ENCODE measurements at places on chromosomes 3 and 15. TPM values are rescaled to one million over a fixed set of nuclear protein-coding genes. Genes with fewer than 3 reads are reported as not detected.
A peak's percentile ranks its signal among the peaks of the same experiment; 100 is the strongest.

GRCh38 chr3:104612218-104612617 lies 754.5 kb upstream of the ALCAM start:
- no peak for DNase-seq

DNA sequence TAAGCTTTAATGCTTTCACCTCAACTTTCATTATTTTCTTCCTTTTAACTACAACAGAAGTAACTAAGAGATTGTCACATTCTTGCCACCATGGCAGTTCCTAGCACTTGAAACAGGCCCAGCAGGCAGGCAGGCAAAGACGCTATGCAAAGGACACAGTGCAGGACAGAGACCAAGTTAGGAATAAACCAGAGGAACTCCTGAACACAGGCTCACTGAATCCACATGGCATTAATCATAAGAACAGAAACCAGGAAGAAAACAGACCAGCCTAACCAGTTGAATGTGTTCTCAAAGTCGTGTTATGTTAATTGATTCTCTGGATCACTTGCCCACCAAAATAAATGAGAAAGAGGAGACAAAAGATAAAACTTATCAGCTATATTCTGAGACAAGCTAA lies 397.6 kb downstream of the TBL1XR1 start:
- DNase-seq, result no peak

- DNase-seq, result peak; percentile 48
Measured at GRCh38 chr3:174488527-174488926, 370.6 kb upstream of the NAALADL2 start.

DNA sequence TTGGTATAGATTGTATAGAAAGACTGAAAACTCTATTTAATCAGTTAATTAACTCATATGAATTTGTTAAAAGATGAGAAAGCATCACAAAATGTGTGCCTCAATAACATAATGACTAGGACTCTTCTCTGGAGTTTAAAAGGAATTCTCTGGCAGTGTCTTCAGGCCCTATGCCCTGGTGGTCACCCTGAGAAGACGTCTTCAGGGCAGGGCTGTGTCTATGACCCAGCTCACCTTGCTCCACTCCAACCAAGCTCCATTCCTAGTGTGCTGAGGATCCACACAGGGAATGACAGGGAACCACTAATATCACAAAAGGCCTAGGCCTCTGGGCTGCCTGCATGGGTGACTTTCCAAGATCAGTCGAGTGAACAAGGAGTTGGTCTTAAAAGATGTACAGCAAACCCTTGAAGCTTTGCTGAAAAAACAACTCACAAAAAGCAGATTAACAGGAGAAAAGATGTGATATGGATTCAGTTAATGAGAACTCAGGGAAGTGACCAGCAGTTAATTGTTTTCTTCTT lies 156.6 kb downstream of the SNRK start:
- DNase-seq, result no peak

- no peak for DNase-seq
Measured at GRCh38 chr3:32398531-32398930, 6.9 kb downstream of the CMTM7 start.

DNA sequence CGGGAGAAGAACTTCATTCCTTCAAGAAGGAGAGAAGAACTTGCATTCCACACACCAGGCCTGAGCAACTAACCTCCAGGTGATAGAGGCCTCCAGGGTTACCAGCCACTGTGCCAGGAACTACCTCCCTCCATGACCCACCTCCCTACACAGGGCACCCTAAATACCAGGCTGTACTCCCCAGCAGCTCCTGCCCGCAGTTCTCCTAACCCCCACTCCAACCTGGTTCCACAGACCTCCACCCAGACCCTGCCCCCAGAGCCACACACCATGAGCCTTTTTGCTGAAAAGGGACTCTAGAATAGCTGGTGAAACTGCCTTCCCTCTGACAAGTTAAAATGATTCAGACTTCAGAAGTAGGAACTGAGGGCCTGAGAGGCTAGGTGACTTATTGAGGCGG lies 8.2 kb downstream of the IGDCC3 start:
- DNase-seq, result no peak

- no peak for DNase-seq
Measured at GRCh38 chr3:59464187-59464586, 414.4 kb upstream of the CFAP20DC start.

DNA sequence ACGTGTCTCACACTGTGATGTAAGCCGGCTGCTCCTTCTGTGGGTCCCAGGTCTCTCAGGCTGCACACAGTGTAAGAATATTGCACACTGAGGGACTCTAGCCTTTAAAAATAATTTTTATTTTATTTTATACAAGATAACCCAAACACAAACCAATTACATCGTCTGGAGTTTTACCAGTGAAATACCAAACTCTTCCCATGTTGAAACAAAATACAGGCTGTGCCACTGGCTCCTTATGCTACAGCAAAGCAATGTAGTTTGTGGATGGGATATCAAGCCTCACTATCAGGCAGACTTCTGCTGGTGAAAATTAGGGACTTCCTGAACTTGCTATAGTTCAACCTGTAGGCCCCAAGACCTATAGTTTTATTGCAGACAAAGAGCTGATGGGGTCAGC lies 311.3 kb upstream of the SLCO3A1 start:
- no peak for DNase-seq

DNA sequence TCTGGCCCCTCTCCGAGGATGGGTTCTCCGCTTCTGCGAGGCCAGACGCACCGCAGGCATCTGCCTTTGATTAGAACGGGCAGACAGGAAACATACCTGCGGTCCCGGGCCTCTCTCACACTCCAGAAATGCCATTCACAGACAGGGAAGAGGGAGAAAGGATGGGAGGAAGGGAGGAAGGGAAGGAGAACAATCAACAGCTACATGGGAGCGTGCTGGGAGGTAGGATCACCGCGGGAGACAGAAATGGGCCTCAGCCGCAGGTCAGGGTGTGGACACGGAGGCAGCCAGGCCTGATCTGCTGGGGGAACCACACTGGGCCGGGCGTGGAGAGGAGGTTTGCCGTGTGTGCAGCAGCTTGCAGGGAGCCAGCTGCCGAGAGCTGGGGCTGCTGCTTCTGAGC lies 90.7 kb upstream of the RGMA start:
- DNase-seq, result no peak

GRCh38 chr3:129607391-129608068 lies 1.1 kb upstream of the PLXND1 start:
- peak; percentile 27 for DNase-seq

The FAN1 gene
- total RNA-seq, result 21.9 TPM

- peak; percentile 49 for DNase-seq
Measured at GRCh38 chr3:5014391-5014790, 35.2 kb downstream of the BHLHE40 start.

DNA sequence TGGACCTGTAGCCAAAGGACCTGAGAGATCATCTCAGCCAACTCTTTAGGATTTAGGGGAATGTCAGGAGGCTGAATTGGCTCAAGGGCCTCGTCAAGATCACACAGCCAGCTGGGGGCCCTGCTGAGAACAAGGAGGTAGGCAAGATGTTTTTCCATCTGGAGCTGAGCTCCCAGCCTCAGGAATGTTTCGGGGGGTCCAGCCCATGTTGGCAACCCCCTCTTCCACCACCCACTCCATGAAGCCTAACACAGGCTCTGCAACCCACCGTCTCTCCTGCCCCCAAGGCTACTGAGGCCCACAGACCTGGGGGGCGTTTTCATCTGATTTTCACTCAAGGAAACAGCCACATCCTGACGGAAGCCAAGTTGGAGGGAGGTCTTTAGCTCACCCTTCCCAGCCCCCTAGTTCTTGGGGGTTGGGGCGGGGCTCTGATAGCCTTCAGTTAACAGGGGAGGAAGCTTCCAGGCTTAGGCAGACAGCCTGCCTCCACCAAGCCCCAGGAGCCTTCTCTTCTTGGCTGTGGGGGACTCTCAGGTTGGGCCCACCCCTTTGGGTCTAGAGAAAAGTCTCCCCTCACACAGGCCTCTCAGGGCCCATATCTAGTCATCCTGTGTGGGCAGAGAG lies 48.8 kb downstream of the EPHB3 start:
- no peak for DNase-seq

- no peak for DNase-seq
Measured at GRCh38 chr3:17805461-17805940, 63.1 kb upstream of the TBC1D5 start.

DNA sequence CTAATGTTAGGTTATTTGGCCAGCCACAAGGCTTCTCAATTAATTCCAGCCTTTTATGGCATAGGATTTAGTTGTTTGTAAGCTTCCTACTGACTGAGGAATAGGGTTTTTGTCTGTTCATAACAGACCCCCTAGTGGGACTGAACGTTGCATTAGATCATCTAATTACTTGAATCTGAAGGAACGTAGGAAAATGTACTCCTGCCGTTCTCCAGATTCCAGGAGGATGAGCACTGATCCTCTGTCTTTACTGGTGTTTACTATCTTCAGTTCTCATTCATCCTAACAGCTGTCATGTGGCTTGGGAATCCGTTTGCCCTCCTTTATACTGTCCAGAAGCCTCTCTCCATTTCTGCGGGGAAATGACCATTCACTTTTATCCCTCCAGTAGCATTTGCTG lies 52.7 kb downstream of the RAD54L2 start:
- peak; percentile 35 for DNase-seq

The GOLGA6D gene
- not detected for total RNA-seq

The VGLL3 gene
- 213 TPM for total RNA-seq

DNA sequence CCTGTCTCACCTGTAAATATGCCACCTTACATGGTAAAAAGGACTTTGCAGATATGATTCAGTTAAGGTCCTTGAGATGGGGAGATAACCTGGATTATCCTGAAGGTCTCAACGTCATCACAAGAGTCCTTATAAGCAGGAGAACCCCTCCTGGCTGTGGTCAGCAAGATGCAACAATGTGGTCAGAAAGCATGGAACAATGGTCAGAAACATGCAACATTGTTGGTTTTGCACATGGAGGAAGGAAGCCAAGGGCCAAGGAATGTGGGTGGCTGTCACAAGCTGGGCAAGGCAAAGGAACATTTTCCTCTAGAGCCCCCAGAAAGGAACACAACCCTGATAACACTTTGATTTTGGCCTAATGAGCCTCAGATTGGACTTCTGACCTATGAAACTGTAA lies 9.4 kb upstream of the SUMF1 start:
- no peak for DNase-seq

GRCh38 chr3:157417247-157417646 lies 19.4 kb upstream of the PTX3 start:
- DNase-seq, result no peak

DNA sequence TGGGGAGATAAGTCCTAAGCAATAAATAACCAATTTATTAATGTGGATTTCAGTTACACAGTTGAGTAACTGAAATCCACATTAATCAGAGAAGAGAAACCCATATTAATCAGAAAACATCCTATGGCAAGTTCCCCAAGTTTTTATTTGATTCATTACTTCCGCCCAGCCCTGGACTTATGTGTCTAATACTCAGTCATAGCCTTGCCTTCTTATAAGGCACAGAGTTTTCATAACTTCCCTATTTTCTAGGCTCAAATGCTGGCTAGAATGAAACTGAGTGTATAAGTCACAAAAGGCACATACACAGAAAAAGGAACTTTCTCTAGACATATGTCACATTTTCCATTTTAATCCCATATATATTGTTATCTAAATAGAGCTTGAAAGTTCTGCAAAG lies 28.8 kb downstream of the CD47 start:
- DNase-seq, result no peak

Data from GM23248 (cell line).